ENCODE measurements at places on chromosomes 11 and 22.

- DNase-seq = no peak
These were observed 124.2 kb downstream of the KCNQ1OT1 start for GRCh38 chr11:2575591-2576051.

DNA sequence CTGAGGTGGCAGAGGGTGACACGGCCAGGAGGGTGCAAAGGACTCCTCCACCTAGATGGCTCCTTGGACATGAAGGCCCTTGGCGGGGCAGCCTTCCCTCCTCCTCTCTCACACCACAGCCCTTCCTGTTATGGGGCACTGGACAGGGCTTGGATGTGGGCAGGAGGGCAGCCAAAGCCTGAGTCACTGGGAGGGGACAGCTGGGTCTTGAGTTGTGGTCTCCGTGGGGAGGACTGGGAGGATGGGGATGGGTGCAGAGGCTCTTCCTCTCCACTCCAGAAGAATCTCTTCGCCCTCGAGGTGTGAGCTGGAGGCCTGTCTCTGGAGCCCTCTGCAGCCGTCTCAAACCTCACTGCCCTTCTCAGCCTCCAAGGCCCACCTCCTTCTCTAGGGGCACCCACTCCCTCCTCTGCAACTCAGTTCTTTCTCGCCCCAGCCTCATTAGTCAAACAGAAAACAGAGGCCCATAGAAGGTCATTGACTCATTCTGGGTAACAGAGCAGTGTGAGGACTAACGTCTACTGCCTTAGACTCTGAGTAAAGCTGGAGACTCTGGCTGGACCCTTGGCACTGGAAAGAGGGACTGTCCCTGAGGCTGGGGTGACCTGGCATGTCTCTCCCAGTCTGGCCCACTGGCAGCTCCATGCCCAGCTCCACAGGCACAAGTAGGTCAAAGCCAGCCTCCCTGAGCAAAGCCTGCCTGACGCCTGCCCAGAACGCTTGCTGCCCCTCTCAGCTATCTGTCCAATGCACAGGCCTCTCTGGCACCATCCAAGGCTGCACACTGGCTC lies 47.5 kb upstream of the CDON start:
- no peak for DNase-seq

DNA sequence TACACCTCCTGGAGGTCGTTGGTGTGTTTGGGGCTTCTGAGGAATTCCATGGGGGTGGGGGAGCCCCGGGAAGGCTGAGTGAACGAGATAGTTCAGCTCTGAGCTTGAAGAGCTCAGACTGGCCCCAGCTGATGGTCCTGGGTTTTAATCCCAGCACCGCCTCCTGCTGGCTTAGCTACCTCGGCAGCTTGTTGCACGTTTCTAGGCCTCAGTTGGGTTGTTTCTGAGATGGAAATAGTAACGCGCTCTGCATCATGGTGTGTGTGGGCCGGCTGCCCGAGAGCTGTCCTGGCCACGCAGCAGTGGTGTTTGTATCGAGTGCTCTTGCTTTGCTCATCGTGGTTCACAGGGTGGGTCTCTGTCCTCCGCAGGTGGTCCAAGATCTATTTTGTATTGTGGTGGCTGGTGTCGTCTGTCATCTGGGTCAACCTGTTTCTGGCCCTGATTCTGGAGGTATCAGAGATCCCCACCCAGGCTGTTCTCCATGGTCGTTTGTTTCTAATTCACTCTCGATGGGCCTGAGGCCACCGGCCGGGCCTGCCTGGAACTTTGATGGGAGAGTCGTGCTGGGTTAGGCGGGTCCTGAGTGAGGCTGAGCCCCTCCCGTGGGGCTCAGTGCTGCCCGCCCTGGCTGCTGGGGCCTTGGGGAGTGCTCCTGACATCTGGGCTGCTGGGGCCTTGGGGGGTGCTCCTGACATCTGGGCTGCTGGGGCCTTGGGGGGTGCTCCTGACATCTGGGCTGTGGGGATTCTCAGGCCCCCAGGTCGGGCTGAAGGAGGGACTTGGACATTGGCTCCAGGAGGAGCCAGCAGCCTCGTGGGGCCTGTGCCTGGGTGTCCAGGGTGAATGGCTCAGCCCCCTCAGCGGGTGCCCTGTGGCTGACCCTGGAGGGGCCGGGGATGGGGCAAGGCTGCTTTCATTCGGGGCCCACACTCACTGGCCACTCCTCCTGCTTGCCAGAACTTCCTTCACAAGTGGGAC lies 37.7 kb downstream of the TPCN2 start:
- no peak for DNase-seq

DNA sequence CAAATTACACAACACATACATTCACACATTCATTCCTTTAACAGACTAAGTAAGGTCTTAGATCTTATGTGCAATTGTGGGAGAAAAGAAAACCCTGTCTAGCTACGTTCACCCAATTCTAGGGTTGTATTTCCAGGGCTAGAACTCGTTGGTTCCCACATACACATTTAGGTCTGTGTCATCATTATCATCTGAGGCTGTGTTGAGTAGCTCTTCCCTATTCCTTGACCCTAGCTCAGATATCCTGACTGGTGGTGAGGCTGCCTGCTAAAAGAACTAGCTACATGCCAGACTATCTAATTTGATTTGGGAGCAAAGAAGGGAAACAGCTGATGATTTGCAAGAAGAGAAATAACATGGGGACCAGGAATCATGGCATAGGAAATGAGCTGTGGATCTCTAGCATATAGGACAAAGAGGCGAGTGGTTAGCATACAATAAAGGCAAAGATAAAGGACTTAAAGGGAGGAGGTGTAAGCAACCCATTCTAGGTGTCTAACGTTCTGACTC lies 27.5 kb upstream of the OR10G7 start:
- no peak for DNase-seq

- DNase-seq = no peak
These were observed 83.2 kb downstream of the GRIK4 start for GRCh38 chr11:120594746-120595145.

- DNase-seq = no peak
These were observed 12.1 kb downstream of the NADSYN1 start for GRCh38 chr11:71465054-71465453.

- no peak for DNase-seq
These were observed 82.0 kb downstream of the RELT start for GRCh38 chr11:73458201-73458600.

GRCh38 chr11:34614344-34615104 lies 6.4 kb upstream of the EHF start:
- no peak for DNase-seq

DNA sequence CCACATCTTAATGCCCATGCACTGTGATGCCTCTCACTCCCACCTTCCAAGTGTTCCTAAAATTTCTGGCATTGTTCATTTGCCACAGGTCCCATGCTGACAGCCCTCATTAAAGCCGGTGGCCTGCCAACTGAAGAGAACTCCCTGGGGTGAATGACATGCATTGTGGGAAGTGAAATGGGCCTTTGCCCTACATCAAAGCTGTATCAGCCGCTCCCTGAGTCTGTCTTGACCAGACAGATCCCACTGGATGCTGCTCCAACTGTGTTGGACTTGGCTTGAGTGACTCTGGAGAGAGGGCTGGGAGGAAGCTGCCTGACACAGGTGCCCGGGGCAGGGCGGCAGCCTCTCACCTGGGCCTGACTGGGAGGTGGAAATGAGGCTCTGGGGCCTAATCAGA lies 8.8 kb upstream of the SEC14L4 start:
- DNase-seq = no peak

- no peak for DNase-seq
These were observed 167.6 kb upstream of the SESN3 start for GRCh38 chr11:95398437-95399112.

GRCh38 chr22:22171357-22172218 lies 73.0 kb upstream of the VPREB1 start:
- no peak for DNase-seq

- no peak for DNase-seq
These were observed 655.6 kb downstream of the ETS1 start for GRCh38 chr11:127931803-127932202.

GRCh38 chr22:47837703-47838102 lies 1075.3 kb downstream of the TBC1D22A start:
- DNase-seq = no peak

- DNase-seq = no peak
These were observed 1.1 kb downstream of the FCHSD2 start for GRCh38 chr11:73141031-73141308.

DNA sequence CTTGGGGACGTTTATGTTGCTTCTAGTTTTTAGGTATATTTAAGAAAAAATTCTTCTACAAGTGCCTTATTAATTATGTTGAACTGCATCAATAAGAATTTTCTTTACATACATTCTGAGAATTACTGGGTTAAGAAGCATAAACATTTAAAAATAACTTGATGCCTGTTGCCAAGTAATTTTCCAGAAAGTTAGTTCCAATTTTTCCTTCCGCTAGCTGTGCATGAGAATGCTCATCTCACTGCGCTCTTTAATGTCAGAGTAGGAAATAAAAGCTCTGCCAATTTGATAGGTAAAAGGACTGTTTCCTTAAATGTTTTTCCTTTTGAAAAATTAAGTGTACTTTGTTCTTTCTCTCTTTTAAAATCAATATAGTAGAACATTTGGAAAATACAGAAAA lies 113.1 kb upstream of the ZBED5 start:
- no peak for DNase-seq

GRCh38 chr22:47165338-47166032 lies 403.0 kb downstream of the TBC1D22A start:
- no peak for DNase-seq

DNA sequence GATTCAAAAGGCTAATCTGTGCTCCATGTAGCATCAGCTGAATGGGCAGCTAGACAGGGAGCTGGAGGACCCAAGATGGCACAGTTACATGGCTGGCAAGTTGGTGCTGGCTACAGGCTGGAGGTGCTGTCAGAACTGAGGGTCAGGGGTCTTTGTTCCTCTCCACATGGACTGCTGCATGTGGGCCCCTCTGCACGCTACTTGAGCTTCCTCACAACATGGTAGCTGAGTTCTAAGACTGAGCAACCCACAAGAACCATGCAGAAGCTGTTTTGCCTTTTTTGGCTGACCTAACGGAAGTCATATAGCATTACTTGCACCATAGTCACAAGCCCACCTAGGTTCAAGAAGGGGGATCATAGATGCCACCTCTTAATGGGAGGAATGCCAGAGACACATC lies 196.1 kb downstream of the GRIK4 start:
- DNase-seq = no peak

DNA sequence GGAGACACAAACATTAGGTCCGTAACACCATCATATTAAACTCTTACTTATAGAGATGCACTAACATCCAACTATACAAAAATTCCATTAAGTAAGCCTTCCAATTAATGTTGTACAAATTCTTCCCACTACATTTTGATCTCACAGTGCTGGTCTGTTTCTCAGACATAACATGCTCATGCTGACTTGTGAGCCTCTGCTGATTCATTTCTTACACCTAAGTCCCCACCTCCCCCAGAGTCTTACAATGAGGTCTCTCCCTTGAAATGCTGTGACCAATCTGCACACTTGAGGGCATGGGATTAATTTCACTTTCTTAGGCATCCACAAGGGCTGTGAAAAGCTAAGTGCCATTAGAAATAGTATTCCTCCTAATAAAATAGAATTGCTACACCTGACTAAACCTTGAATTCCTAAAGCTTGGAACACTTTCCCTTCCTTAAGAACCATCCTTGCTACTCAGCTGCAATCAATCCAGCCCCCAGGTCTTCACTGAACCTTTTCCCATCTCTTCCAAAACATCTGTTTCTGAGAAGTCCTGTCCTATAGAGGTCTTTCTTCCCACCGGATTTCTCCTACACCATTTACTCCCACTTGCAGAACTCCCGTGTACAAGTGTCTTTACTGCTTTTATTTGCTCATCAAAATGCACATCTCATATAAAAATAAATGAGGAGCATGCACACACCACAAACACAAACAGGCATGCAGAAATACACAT lies 2.0 kb downstream of the HBG1 start:
- no peak for DNase-seq

DNA sequence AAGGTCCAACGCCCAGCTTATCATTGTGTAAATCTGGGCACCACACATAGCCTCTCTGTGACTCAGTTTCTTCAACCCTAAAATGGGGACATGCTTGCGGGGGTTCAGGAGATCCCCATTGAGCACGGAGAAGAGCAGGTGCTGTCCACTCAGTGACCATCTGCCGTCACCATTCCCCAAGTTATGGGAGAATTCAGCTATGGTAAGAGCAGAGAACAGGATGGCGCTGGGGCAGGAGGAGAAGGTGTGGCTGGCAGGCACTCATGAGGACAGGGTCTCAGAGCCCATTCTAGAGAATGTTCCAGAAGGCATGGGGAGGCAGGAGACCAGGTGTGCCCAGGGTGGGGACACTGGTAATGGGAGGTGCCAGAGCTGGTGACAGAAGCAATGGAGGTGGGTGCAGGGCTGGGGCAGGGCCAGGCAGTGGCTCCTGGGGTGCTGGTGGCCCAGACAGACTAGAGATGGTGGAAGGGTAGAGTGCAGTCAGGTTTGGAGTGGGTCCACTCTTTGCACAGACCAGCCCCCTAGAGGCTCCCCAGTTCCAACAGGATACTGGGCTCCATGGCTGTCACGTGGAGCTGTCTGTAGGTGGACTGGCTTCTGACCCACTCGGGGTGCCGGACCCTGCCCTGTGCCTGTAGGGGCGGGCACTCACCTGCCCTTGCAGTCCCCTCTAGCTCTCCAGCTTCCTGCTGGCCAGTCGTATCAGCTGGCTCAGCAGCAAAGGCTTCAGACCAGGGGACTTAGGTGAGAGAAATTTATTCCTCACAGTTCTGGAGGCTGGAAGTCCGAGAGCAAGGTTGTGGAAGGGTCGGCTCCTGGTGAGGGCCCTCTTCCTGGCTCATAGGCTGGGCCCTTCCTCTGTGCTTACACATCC lies 84.7 kb downstream of the CDKN1C start:
- DNase-seq = no peak

- no peak for DNase-seq
These were observed 44.4 kb downstream of the NAT10 start for GRCh38 chr11:34149786-34150185.

DNA sequence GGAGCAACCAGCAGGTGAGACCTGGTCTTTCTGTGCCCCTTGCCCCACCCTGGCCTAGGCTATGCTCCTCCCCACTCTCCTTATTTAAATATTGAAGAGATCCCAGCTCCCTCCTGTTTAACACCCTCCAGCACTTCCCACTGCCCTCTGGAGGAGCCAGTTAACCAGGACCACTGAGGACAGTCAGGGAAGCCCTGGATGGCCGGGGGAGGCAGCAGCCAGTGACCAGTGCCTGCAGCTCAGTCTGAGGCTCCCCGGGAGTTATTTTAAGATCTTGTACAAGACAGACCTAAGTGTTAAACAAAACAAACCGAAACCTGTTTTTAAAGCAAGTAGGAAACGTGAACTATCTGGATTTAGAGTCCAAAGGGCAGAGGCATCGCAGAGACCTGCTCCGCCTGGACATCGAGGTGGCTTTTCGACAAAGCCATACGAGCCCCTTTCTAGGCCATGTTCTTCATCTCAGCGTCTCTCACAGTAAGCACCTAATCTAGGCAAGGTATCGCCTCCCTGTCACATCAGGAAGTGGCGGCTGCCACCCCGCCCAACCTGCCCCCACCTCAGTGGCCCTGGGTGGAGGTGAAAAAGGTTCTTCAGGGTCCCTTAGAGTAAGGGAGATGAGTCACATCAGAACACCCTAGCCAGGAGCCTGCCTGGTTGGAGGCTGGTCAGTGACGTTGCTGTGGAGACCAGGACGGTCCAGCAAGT lies 35.2 kb downstream of the TRMU start:
- no peak for DNase-seq

- no peak for DNase-seq
These were observed 1.5 kb downstream of the SF1 start for GRCh38 chr11:64776875-64777274.

- DNase-seq = no peak
These were observed 35.9 kb downstream of the CTTN start for GRCh38 chr11:70433966-70434812.
